ENCODE measurements at places on chromosomes 16 and 17. TPM values are rescaled to one million over a fixed set of nuclear protein-coding genes. Genes with fewer than 3 reads are reported as not detected.

The PRSS53 gene
- 10.5 TPM for total RNA-seq

The TMC8 gene
- not detected for total RNA-seq

The ANKS4B gene
- not detected for total RNA-seq

DNA sequence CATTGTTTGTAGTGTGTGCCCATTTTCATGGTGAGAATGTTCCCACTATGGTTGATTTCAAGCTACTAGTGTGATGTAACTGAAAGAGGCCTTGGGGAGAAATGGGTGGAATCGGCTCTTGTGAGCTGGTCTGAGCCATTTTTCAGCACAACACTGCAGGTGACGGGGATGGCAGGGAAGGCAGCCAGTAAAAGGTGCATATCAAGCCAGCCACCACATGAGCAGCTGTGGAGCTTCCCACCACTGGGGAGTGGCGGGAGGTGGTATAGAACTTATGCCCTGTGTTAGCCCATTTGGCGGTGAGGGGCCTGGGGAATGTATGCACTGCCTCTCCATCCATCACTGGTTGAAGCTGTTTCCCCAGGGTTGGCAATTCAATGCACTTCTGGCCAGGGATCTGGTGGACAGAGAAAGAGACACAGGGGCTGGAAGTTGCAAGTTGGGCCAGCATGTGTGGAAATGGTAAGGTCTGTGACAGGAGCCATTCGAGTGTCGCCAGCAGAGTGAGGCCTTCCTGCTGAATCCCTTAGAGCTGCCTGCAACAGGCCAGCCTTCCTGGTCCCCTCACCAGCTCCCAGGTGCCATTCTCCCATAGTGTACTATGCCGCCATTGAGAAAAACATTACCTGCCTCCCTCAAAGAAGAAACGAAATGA, 31.7 kb upstream of the BRD7 start:
- no peak overlapping the region for H3K4me3 ChIP-seq
- no peaks in the 10 kb centered on the region for H3K27me3 ChIP-seq
- H3K4me1 ChIP-seq, result peaks cover 5% of the 10 kb centered on the region
- H3K36me3 ChIP-seq, result no peaks in the 10 kb centered on the region
- no peak overlapping the region for H3K27ac ChIP-seq

GRCh38 chr17:36993227-36993626, 44.5 kb downstream of the AATF start:
- peaks cover 52% of the 10 kb centered on the region for H3K36me3 ChIP-seq
- no peaks in the 10 kb centered on the region for H3K27me3 ChIP-seq
- peaks cover 6% of the 10 kb centered on the region for H3K4me1 ChIP-seq

- no peak for DNase-seq
- H3K27me3 ChIP-seq, result no peaks in the 10 kb centered on the region
- no peaks in the 10 kb centered on the region for H3K36me3 ChIP-seq
- peaks cover 12% of the 10 kb centered on the region for H3K4me1 ChIP-seq
- peak overlapping the region; percentile 93 for H3K27ac ChIP-seq
- H3K4me3 ChIP-seq, result peak overlapping the region; percentile 100
Observed at GRCh38 chr16:30874244-30874820, 19.5 kb downstream of the BCL7C start.

DNA sequence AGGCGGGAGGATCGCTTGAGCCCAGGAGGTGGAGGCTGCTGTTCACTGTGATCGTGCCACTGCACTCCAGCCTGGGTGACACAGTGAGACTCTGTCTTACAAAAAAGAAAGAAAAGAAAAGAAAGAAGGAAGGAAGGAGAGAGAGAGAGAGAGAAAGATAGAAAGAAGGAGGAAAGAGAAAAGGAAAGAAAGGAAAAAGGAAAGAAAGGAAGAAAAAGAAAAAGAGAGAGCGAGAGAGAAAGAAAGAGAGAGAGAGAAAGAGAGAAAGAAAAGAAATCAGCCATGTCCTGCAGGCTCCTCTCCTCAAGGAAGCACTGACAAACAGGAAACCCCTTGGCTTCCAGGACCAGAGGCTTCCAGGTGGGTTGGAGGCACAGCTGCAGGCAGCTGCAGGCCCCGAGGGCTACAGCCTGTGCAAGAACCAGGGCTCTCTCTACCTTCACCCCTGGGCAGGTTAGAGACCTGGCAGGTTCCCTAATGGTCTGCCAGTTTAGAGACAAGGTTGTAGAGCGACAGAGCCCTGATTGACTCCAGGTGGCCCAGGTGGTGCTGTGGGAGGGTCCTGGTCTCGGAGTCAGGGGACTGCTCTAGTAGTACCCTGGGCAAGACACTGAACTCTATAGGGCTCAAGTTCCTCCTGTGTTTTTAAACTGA, 53.8 kb downstream of the PECAM1 start:
- peaks cover 35% of the 10 kb centered on the region for H3K4me1 ChIP-seq
- DNase-seq, result no peak

GRCh38 chr17:58324409-58325288, 3.9 kb downstream of the TSPOAP1 start:
- H3K27me3 ChIP-seq, result no peaks in the 10 kb centered on the region
- no peaks in the 10 kb centered on the region for H3K4me1 ChIP-seq

DNA sequence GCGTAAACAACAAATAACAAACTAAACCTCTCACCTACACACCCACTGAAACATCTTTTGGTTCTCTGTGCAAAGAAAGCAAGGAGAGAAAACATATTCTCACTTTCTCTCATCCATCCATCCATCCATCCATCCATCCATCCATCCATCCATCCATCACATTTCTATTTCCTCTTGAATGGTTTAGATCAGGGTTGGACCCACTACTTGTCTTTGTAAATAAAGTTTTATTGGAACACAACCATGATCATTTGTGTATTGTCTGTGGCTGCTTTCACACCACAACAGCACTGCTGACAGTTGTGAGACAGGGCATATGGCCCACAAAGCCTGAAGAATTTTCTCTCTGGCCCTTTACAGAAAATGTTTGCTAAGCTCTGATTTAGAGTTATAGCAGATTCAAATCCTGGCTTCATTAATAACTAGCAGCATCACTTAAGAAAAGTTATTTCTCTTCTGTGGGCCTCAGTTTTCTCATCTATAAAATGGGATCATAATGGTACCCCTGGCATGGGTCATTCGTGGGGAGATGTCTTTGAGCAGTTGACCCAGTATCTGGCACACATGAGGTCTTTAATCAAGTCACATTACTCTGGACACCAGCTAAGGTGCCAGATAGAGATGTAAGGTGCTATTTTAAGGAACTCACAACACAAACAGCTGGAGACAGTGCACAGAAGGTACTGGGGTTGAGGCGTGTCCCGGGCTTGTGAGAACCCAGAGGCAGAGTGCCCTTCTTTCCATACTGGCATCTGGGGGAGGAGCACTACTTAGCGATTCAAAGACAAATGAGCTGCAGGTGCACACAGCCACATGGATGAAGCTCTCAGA, 146.3 kb downstream of the CMIP start:
- no peaks in the 10 kb centered on the region for H3K36me3 ChIP-seq
- no peak overlapping the region for H3K4me3 ChIP-seq
- H3K27ac ChIP-seq, result no peak overlapping the region
- no peak for DNase-seq
- H3K27me3 ChIP-seq, result no peaks in the 10 kb centered on the region

- peak; percentile 89 for DNase-seq
- H3K4me1 ChIP-seq, result peaks cover 29% of the 10 kb centered on the region
- H3K27ac ChIP-seq, result peak overlapping the region; percentile 39
- H3K27me3 ChIP-seq, result peaks cover 28% of the 10 kb centered on the region
- H3K4me3 ChIP-seq, result no peak overlapping the region
Observed at GRCh38 chr17:16905593-16906191, 66.2 kb downstream of the TNFRSF13B start.

The ROGDI gene
- 17.7 TPM for total RNA-seq

The CTRB2 gene
- total RNA-seq, result not detected

DNA sequence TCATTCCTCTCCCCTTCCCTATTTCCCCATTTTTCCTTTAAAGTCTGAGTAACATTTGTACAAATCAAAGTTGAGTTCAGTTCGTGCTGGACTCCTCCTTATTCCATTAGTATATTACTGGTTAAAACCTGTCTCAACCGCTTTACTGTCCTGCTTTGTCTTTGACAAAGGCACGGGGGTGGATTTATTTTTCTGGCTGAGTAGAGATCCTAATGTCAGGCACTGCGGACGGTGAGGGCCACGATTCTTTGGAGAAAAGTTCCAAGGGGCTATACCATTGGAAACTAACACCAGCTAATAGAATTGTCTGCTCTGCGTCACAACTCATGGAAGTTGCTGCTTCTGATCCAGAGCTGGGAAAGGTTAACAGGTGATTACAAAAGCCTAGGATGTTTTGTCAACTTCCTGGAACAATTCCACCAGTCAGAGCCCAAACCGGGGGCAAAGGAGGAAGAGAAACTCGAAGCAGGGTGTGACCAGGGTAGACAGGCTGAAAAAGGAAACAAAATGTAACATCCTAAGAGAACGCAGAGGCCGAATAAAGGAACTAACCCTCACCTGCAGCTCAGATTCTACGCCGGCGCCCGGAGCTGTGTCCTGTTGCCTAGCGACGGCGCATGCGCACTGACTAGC, 12.4 kb downstream of the TAT start:
- peak; percentile 91 for DNase-seq
- H3K27ac ChIP-seq, result peak overlapping the region; percentile 59
- no peaks in the 10 kb centered on the region for H3K36me3 ChIP-seq
- H3K4me3 ChIP-seq, result peak overlapping the region; percentile 80
- no peaks in the 10 kb centered on the region for H3K27me3 ChIP-seq

The FBXO39 gene
- 1.1 TPM for total RNA-seq

- DNase-seq, result peak; percentile 80
- peaks cover 23% of the 10 kb centered on the region for H3K4me1 ChIP-seq
- H3K27ac ChIP-seq, result no peak overlapping the region
- no peaks in the 10 kb centered on the region for H3K27me3 ChIP-seq
- H3K36me3 ChIP-seq, result no peaks in the 10 kb centered on the region
Observed at GRCh38 chr17:64992325-64992802, 64.2 kb downstream of the GNA13 start.

The CTRL gene
- not detected for total RNA-seq

The TRPV3 gene
- total RNA-seq, result 0.89 TPM

The FBXW10 gene
- total RNA-seq, result 0.11 TPM

The C16orf92 gene
- not detected for total RNA-seq

- H3K4me1 ChIP-seq, result no peaks in the 10 kb centered on the region
- no peak overlapping the region for H3K27ac ChIP-seq
- H3K4me3 ChIP-seq, result no peak overlapping the region
- H3K36me3 ChIP-seq, result no peaks in the 10 kb centered on the region
Observed at GRCh38 chr16:4972938-4973587, 14.9 kb downstream of the SEC14L5 start.

DNA sequence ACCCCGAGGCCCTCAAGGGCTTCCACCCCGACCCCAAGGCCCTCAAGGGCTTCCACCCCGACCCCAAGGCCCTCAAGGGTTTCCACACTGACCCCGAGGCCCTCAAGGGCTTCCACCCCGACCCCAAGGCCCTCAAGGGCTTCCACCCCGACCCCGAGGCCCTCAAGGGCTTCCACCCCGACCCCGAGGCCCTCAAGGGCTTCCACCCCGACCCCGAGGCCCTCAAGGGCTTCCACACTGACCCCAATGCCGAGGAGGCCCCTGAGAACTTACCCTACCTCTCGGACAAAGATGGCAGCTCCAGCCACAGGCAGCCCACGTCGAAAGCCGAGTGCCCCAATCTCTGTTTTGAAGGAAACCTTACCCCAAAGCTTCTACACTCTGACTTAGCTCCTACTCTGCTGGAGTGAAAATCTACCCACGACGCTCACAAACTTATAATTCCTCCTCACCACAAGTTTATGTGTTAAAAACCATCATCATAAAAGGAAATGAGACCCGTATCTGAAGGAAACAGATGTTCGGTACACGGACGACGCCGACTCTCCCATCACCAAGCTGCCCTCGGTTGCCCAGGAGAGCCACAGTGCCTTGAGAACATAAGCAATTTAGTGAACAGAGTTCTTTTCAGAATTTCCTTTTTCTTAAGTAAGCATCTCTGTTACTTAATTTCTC, 61.2 kb upstream of the RPH3AL start:
- no peak overlapping the region for H3K4me3 ChIP-seq
- DNase-seq, result no peak
- no peaks in the 10 kb centered on the region for H3K27me3 ChIP-seq
- no peaks in the 10 kb centered on the region for H3K36me3 ChIP-seq

The RNFT1 gene
- 29.1 TPM for total RNA-seq

DNA sequence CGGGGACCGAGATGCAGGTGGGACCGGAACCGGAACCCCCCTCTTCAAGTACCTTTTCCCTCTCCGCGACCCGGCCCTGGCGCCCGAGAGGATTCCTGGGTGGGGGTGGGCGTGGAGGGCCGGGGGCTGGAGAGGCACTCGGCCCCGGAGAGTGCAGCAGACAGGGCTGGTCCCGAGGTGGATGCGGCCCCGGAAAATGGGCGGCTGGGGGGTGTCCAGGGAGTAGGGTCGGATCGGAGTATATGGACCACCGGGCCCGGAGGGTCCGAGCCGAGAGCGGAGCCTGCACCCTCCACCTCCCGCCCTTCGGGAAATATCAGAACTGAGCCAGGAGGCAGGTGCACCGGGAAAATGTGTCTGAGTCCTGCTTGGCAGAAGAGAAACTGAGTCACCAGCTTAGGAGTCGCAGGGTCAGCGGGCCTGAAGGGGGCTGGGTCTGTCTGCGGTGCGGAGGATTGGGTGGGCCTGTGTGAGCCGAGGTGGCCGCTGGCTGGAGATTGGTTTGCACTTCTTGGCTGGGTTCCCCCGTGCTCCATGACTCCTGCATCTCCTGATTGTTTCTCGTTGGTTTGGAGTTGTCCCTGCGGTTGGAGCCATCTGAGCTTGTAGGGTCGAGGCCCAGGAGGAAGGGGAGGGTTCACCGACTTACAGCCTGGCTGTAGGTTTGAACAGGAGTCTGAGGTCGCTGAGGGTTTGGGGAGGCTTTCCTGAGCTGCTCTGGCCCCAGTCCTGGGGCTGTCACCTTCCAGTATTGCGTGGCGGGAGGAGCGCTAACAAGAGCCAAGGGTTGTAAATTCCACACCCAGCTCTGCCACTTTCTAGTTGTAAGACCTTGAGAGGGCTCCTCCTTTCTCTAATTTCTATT, 518 bp downstream of the SH2B1 start:
- H3K27me3 ChIP-seq, result no peaks in the 10 kb centered on the region
- H3K4me1 ChIP-seq, result 0 out of 2 replicates have a peak, but pooled peaks cover 16% of the 10 kb centered on the region
- peaks cover 8% of the 10 kb centered on the region for H3K36me3 ChIP-seq
- H3K27ac ChIP-seq, result peak overlapping the region; percentile 86
- DNase-seq, result peak; percentile 83

DNA sequence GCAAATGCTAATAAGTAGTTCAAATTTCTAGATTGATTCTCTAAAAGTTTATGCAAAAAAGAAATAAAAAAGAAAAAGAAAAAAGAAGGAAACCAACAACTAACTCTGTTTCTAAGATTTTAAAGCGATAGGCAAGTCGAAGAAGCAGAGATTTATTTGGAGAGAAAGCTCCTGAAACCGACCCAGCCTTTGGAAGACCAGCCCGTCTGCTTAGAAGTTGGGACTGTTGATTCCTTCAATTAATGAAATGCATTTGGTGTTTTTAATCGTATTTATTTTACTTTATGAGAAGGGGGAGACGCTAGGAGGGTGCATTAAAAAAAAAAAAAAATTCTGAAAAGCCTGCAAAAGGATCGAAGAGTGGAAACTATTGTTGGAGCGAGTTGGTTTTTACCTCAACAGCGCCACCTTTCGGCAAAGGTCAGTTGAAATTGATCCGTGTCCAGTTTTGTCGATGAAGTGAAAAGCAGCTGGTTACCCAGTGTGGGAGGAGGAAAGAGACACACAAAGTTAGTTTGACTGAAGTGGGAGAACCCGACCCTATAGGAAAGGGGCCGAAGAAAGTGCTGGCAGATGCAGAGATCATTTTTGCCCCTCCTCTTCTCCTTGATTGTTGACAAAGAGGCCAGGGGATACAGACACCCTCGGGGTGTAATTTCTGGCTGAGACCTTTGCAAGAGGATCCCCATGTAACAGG, 1.5 kb upstream of the MAF start:
- DNase-seq, result peak; percentile 77
- H3K4me1 ChIP-seq, result peaks cover 6% of the 10 kb centered on the region
- no peaks in the 10 kb centered on the region for H3K36me3 ChIP-seq

- peak; percentile 79 for DNase-seq
- H3K27me3 ChIP-seq, result no peaks in the 10 kb centered on the region
- H3K27ac ChIP-seq, result peak overlapping the region; percentile 40
Observed at GRCh38 chr17:12691173-12691572, 25.5 kb downstream of the MYOCD start.

The CLDN6 gene
- total RNA-seq, result not detected

The LITAFD gene
- total RNA-seq, result not detected

The SLFN14 gene
- total RNA-seq, result not detected

Measured in GM23248 (cell line).